ENCODE measurements at places on chromosomes 6 and 20.

DNA sequence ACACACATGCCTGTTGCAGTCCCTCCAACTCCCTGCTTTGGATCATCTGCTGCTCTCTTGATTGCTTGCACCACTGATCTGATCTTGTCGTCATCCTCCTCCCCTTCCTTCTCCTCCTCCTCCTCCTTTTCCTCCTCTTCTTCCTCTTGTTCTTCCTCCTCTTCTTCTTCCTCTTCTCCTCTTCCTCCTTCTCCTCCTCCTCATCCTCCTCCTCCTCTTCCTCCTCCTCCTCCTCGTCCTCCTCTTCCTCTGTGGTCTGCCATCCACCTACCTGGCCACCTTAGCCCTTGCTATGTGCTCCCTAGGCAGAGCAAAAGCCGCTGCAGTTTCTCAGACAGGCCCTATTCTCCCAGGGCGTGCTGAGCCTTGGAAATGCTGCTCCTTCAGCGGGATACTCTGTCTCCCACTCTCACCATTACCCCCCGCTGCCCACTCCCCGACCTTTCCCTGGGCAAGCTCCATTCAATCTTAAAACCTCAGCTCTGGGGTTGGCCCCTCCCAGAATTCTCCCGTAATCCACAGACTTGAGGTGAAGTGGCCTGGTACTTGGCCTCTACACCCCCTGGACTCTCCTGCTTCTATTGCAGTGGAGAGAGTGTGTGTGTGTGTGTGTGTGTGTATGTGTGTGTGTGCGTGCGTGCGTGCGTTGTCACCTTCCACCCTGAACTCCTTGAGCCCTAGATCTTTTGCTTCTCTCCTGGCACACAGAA lies 105.0 kb downstream of the SASH1 start:
- DNase-seq = no peak

DNA sequence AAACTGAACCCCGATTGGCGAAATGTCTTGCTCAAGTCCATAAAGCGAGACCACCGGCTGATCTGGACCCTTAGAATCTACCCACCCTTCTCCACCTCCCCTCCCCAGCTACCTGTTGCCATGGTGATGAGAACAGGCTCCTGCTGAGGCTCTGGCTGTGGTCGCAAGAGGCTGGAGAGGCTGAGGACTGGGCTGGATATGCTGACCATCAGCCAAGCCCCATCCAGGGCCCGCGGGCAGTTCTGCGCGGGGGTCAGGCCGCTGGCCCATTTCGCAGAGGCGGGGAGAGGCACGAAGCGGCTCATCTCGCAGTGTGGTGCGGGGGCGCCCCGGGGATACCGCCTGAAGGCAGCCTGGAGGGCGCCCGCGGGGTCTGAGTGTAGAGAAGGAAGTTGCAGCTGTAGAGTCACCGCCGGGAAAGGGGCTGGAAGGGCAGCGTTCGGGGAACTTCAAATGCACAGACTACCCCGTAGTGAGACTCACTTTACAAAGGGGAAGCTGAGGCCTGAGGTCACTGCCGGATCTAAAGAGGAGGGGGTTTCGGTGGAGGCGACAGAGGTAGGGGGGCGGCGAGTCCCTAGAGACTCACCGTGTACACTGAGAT lies 671 bp downstream of the TAPBP start:
- DNase-seq = no peak

DNA sequence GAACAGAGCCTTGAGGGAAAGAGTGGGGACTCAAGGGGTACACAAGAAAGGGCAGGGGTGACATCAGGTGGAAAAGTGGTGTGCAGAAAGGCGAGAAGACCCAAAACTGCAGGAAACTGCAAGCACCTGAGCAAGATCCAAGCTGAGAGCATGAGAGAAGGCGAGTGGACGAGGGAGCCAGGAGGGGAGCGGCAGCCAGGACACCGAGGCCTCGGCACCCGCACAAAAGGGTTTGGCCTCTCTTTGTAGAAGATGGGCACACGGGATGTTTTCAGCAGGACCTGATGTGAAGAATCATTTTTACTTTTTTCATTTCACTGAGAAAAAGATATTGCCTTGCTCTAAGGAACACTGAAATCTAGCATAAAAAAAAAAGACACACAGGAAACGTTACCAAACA lies 82.1 kb upstream of the FOXQ1 start:
- no peak for DNase-seq

DNA sequence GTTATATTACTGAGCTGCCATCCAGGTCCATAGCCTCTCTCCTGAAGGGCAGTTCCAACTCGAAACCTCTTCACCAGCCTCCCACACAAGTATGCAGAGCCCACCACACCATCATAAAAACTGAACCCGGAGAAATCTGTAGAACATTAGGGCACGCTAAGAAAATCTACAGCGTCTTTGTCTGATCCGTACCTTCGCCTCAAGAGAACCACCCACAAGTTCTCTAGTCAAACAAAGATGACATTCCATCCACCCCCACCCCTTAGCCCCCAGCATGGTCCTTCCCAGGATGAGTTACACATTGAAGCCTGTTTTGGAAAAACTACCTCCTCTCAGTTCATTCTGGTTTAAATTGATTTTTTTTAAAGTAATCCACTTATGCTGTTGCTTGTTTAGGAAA lies 219.7 kb downstream of the ZMYND8 start:
- no peak for DNase-seq

GRCh38 chr6:56988145-56988544 lies 33.2 kb downstream of the BEND6 start:
- no peak for DNase-seq

DNA sequence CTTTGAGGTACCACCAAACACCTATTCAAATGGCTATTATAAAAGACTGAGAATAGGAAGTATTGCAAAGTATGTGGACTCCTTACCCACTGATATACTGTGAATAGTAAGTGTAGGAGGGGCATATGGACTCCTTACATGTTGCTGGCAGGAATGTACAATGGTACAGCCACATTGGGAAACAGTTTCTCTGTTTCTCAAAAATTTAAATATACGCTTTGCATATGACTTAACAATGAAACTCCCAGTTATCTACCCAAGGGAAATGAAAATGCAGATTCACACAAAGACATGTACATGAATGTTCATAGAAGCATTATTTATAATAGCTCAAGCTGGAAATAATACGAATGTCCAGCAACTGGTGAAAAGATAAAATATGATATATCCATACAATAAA lies 5.5 kb upstream of the ENPP1 start:
- no peak for DNase-seq

DNA sequence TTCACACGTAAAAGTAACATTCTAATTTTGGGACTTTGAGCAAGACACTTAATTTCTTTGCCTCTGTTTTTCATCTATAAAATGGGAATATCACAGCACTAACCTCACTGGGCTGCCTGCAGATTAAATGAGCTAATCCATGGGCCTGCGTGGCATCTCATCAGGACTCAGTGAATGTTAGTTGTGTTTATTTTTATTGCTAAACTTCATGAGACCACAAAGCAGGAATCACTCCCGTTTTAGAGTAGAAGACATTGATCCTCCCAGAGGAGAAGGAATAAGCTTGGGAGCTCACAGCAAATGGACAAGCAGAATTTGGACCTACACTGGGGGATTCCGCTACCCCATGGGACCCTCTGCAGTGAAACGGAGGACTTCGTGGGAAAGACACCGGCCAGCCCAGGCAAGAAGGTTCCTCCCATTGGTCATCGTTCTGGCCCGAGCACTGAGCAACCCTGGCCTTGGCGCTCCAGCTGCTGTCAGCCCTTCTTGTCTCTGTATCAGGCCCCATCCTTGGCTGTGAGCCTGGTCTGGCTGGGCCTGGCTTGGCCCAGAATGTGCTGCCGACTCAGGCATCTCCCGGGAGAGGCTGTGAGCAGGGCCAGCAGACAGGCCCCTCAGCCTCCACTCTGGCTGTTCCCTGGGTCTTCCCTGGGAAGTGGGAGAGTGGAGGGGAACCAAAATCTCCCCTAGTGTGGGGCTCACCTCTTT lies 79.8 kb downstream of the NFATC2 start:
- DNase-seq = no peak

GRCh38 chr6:41239467-41240159 lies 11.5 kb downstream of the TREML4 start:
- no peak for DNase-seq

- no peak for DNase-seq
Measured at GRCh38 chr6:137666202-137666774, 172.1 kb upstream of the OLIG3 start.

DNA sequence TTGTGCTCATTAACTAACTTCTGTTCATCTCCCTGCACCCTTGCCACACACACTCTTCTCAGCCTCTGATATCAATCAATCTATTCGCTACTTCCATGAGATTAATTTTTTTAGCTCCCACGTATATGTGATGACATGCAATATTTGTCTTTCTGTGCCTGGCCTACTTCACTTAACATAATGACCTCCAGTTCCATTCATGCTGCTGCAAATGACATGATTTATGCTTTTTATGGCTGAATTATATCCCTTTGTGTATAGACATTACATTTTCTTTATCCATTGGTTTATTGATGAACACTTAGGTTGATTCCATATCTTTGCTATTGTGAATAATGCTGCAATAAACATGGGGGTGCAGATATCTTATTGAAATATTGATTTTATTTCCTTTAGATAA lies 50.8 kb upstream of the SPTLC3 start:
- no peak for DNase-seq

DNA sequence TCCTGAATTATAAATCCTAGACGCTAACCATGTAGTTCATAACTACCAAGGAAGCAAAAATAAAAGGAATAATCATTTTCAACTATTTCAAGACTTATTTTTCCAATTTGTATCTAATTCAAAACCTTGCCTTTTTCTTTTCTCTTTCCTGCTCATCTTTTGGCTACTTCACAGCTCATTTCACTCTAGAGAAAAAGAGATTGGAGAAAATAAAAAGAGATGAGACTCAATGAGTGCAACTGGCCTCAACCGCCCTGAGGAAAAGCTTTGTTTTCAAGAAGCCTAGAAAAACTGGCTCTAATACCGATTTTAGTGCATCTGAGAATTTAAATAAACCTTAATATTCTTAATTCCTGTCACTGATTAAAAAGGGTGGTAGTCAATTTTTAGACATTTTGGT lies 36.4 kb downstream of the IPCEF1 start:
- no peak for DNase-seq

DNA sequence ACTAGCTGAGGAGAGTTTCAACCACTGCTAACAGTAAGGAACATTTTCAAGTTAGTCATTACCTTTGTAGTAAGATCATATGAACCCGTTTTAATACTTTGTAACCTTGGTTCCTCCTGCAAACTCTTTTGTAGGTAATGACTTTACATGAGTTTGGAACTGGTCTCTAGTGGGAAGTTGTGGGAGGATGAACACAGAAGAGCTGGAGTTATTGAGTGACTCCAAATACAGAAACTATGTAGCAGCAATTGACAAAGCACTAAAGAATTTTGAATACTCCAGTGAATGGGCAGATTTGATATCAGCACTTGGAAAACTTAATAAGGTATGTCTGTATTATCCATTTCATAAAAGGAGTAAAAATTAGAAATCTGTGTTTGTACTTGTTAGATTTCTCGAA lies 29.3 kb downstream of the DOP1A start:
- DNase-seq = peak; percentile 48

GRCh38 chr6:2958331-2958711 lies 13.0 kb downstream of the SERPINB6 start:
- DNase-seq = no peak

Measured in renal cortical epithelial cell (primary cell).